Head of caudate nucleus (tissue), 42 donors: ENCODE measurements at places on chromosomes 1 and 21.

DNA sequence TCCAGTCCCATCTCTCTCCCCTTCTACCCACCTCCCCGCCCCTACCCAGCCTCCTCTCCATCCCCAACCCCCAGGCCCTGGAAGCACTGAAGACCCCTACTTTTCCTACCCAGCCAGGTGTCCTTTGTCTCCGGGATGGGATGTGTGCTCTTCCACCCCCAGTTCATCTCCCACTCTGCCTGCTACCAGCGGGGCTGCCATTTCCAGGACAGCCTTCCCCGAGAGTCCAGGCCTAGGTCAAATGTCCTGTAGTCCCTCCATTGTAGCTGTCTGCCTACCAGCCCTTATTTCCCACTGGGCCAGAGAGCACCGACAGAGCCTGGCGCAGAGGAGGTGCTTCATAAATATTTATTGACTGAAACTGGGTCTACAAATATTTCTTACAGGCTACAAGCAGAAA, 72.0 kb upstream of the TLR5 start:
- DNase-seq, result no peak

DNA sequence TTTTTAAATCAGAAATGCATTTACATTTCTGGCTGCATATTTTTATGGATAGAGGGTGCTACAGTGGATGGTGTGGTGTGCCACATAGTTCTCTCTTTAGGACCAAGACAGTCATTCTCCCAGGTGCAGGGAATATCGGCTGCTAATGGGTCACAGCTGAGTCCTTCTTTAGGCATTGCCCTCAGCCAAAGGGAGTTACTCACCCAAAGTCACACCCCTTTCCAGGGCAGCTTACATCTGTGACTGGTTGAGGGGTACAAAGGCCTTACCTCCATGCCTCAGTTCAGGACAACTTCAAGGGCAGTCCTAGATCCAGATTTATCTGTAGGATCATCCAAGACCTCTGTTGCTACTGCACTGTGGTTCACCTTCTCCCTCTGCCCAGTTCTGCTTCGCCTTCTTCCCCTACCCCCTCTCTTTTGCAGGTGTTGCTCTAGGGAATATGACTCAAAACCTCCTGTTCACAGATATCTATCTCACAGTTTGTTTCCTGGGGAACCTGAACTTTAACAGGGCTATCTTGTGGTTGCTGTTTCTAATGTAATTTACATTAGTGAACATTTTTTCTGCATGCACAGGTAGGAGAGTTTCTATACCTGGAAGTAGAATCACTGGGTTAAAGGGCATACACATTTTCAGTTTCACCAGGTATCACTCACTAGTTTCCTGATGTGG, 413.9 kb downstream of the RPS6KC1 start:
- DNase-seq, result no peak

DNA sequence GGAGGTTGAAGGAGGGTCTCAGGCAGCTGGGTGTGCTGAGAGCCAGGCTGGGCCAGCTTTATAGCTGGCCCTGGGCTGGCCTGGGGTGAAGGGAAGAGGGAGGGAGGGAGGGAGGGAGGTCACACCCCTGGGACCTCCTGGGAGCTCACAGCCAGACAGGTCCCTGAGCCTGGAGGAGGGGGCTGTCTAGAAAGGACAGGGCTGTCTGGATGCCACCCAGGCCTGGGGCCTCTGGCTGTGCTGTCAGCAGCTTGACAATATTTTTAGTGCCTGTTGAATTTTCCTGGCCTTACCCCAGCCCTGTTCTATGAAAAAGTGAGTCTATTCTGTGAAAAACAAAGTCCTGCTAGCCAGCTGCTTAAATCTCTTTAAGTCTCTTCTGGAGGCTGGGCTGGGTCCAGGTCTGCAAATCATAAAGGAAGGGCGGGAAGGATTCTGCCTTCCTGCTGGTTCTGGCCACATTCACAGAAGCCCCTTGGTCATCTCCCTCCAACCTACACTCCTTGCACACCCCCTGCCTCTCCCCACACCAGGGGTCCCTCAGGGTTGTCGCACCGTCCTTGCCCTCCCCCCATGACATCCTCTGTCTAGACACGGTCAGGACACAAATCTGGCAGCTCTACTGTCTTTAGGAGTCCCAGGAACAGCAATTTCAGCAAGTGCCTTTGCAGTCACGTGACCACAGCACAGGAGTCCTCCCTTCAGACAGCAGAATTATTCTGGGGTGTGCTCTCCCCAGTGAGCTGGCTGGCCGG, at the start of gene LEFTY2:
Gene LEFTY2 (minus strand): TSS at position 34 of the 755 bp plus-strand sequence. CDS start 80 bp downstream, outside the sequence.
- DNase-seq, result no peak

GRCh38 chr21:41678924-41679318, 87.9 kb downstream of the RIPK4 start:
- DNase-seq, result peak; percentile 59

- DNase-seq, result no peak
Observed at GRCh38 chr1:82731216-82731615, 930.5 kb downstream of the ADGRL2 start.
